ENCODE measurements at places on chromosomes 11 and 22.

- DNase-seq: no peak
Measured at GRCh38 chr22:19325296-19325948, 33.9 kb upstream of the CLTCL1 start.

DNA sequence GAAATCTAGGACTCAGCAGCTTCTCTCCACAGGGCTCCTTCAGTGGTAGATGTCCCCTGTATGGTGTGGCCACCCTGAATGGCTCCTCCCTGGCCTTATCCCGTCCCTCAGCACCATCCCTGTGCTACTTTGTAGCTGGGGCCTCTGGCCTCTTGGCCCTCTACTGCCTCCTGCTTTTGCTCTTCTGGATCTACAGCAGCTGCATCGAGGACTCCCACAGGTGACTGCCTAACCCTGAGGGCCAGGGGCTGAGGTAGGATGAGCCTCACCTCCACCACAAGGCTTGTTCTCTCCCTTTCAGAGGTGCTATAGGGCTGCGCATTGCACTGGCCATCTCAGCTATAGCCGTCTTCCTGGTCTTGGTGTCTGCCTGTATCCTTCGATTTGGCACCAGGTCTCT, 1.8 kb downstream of the TMEM179B start:
- DNase-seq: no peak

DNA sequence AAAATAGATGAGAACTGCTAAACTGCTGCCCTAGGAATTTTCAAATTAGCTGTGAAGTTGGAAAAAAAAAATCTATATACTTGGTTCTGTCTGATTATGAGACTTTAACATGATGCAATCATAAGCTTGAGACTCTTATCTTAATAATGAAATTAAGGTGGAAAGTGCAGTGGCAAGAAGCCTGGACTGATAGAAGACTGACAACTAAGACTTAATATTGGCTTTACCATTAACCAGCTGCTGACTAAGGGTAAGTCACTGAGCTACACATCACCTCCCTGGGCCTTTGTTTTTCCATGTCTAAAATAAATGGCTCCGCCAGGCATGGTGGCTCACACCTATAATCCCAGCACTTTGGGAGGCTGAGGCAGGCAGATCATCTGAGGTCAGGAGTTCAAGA, 56.9 kb downstream of the SLC35F2 start:
- DNase-seq: no peak

DNA sequence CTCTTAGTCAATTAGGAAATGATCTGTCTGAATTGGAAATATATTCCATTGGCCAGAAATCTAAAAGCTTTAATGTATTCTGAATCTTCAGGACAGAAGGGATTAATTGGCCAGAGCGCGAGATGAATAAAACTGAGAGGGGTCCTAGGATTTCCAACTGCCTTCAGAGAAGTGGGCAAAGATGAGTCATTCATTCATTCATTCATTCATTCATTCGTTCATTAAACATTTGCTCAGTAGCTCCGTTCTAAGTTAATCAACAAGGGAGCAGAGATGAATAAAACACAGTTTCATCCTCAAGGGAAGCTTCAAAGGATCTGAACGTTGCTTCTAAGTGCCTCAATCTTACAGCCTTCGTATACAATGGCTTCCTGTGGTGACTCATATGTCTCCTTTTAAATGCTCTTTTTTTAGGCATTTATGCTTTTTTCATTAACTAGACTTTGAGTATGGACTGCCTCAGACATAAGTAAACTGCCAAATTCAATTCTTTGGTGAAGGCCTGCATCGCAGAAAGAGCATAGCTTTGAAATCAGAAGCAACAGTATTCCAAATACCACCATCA, 537.4 kb upstream of the CCDC90B start:
- no peak for DNase-seq

GRCh38 chr11:94757037-94757735, 11.0 kb upstream of the AMOTL1 start:
- no peak for DNase-seq

DNA sequence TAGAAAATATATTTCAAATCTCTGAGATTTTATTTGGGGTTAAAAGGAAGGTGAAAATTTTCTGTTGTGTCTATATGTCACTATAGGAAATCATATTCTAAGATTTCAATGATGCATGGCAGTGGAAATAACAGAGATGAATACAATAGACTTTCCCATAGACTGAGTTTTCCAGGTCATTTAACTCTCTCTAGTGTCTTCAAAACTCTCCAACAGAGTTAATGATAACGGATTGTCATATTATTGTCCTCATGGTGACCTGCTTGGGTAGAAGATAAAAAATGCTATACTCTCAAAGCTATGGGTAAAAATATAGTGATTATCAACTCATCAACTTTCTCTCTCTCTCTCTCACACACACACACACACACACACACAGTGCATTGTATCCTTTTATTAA, 312.9 kb downstream of the CNTN5 start:
- DNase-seq: no peak

DNA sequence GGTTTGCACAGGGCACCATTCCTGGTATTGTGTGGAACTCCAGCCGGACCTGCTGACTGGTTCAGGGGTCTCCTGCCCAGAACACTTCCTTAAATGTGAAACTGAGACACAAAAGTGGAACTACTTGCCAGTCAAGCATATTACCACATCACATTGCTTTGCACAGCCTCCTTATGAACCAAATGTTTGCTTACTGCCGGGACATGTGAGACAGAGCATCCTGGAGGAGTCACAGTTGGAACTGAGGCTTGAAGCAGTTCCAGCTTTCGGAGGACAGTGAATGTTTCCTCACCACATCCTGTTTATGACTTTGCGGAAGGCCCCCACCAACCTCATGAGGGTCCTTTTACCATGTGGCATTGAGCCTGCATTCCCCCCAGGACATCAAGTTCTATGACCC, 105.8 kb upstream of the ARHGAP42 start:
- no peak for DNase-seq

DNA sequence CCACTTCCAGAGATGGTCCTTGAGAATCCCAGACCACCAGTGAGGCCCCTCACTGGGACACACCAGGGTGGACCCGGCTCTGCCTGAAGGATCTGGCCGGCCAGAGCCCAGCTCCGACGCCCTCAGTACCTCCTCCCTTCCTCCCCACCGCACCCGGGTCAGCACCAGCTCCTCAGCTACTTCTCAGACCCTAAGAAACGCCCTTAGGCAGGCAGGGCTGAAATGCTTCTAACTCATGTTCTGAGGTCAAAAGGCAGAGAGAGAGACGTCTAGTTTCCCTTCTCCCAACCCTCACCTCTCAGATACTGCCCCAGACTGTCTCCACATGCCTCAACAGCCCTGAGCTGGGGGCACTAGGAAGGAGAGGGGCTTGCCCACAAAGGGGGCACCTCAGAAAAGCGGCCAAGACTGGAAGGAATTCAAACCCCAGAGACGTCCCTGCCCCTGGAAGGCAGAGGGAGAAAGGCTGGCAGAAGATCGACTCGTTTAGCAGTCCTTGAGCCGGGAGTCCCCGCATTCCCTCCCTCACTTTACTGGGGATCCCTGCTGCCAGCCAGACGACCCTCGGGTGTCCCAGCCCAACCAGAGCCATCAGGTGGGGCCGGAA, 539 bp downstream of the USH1C start:
- no peak for DNase-seq

GRCh38 chr11:109859045-109859724, 234.0 kb upstream of the ZC3H12C start:
- DNase-seq: no peak

DNA sequence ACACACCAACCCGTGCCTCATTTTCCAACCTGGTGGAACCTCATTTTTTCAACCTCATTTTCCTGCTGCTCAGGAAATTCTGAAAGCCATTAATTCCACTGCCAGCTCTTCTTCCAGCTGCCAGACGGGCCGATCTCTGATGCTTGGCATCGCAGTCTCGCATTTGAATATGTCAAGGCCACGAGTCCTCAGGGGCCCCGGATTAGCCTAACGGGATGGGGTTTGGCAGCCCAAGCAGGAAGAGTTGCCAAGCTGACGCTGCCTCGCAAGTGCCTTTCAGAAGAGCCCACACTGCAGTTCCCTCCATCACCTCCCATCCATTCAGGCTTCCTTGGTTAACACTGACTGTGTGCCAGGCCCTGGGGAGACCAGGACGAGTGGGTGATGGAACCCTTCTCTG, 8.7 kb downstream of the RASD2 start:
- no peak for DNase-seq

GRCh38 chr11:43689167-43689566, 8.6 kb downstream of the HSD17B12 start:
- no peak for DNase-seq

GRCh38 chr11:86627776-86628455, 44.5 kb downstream of the ME3 start:
- DNase-seq: no peak

- no peak for DNase-seq
Measured at GRCh38 chr11:35261197-35261596, 122.2 kb downstream of the CD44 start.

- no peak for DNase-seq
Measured at GRCh38 chr11:1458340-1459218, 28.0 kb downstream of the MOB2 start.

DNA sequence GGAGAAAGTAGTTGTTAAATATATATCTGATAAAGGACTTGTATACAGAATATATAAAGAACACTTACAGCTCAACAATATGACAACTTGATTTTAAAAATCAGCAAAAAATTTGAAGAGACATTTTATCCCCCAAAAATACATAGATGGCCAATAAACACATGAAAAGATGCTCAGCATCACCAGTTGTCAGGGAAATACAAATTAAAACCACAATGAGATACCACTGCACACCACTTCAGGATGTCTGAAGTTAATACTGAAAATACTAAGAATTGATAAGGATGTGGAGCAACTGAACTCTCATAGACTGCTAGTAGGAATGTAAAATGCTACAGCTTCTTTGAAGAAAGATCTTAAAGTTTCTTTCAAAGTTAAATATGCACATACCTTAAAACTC, 49.2 kb downstream of the KREMEN1 start:
- DNase-seq: no peak

- no peak for DNase-seq
Measured at GRCh38 chr11:65216830-65217229, 35.1 kb downstream of the CAPN1 start.

DNA sequence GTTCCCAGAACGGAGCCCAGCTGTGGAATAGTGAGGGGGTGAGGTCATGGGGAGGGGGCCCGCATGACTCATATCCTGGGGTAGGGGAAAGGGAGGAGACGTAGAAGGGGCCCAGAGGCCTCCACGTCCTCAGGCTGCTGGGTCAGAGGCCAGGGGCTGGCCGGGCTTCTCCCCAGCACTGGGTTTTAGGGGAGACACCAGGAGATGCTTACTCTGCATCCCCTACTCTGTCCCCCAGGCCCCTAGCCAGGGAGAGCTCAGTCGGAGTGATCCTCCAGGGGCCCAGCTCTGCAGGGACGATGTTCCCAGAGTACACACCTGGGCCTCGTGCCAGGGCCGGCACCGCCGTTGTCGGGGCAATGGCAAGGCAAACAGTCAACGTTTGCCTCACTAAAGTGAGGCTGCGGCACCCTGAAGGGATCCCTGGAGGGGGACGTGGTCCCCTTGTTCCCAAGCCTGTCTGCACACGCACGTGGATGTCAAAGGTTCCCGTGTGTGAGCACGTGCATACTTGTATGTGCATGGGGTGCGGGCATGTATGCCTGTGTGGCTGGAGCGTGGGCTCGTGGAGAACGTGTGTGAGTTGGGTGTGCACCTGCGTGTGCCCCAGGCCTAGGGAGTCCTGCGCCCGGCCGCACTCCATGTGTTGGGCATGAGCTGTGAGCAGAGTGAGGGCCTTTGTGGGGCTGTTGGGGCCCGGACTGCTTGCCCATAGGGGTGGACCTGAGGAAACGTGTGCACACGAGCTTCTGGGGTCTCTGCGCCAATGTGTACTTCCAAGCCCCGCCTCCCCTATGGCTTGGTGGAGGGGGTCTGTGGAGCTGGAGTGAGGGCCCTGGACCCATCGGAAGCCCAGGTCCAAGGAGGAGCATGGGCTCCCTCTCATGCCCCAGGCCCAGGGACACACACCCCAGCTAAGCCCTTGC, 14.2 kb downstream of the PRR33 start:
- DNase-seq: no peak

DNA sequence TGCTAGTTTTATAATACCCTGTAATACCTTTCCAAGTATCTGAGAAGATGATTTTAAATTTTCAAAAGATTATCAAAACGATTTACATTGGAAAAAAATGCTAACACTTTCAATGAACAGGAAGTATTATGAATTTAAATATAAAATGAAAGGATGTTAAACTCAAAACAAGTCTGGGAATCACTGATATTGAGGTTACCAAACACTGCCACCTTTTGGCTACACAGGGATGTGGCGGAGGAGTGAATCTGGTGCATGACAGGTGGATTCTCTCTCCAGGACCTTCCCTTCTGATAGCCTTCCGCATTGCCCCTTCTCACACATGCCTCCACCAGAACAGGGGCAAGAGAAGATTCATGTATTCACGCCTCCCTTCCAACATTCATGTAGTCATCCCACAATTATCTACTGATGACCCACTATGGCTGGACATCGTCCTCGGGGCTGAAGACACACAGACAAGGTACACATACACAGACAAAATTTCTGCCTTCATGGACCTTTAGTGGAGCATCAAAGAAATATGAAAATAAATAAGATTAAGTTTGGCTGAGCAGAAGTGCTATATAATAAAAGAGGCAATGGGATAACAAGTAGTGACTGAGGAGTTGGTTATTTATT, 34.7 kb downstream of the ATG16L2 start:
- no peak for DNase-seq

DNA sequence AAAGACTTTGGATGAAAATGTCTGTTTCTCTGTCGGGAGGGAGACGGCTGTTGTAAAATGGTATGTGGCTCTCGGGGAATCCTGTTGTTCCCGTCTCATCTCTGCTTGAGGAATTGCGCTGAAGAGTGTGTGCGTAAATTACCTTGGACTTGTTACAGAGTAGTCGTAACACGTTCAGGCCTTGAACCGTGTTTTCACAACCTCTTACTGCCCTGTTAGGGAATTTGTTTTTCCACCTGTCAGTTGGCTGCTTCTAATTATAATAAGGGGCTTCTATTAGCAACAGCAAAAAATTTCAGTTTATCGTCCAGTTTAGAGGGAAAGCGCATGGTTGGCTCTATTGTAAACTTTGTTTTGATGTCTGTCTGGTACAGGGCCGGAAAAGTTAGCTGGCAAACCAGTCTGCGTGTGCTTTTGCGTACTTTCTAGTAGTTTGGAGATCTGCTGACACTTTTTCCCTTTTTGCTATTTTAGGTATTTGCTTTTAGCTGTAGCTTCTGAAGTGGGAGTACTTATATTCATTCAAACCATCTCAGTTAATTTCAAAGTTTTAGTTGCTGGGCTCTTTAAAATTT, 1.5 kb downstream of the HIPK3 start:
- no peak for DNase-seq

GRCh38 chr11:74776546-74776945, 27.9 kb downstream of the RNF169 start:
- DNase-seq: no peak

DNA sequence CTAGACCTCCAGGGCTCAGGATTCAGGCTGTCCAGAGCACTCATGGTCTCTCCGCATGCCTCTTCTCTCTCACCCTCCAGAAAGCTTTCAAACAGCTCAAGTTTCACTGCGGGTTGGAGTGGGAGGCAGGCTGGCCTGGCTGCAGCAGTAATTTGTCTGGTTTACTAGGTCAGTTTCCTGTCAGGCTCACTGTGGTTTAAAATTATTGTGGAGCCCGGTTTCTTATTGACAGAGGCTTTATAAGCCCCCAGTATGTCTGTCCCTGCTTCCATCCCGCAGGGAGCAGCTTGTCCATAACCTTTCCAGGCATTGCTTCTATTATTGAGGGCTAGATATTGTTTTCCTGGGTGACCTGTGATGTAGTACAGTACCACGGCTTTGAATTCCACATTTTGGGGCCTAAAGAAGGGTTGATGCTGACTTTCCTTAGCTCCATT, 235.3 kb upstream of the SORL1-AS1 start:
- peak; percentile 66 for DNase-seq

- DNase-seq: no peak
Measured at GRCh38 chr11:45025716-45026492, 75.2 kb upstream of the TP53I11 start.

Measured in NCI-H1930 (cell line).